ENCODE measurements at places on chromosomes 12 and 14.
A peak's percentile ranks its signal among the peaks of the same experiment; 100 is the strongest.

DNA sequence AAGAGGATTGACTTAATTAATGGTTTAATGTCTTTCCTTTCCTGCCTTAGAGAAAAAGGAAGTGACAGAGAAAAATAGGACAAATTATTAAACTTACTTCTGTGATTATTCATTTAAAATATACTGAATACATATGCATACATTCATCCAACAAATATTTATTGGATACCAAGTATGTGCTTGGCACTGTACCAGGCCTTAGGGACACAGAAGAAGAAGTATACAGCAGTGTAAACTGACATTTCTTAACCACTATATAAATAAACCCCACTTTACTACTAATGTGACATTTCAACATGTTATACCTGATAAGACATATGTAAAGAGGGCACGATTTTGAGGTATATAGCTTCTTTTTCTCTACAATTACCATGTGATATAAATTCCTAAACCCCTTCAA is 53.6 kb downstream of the ERO1A start:
- no peak for DNase-seq

- no peak for DNase-seq
Observed at GRCh38 chr12:111130336-111130735, 210.0 kb upstream of the MYL2 start.

DNA sequence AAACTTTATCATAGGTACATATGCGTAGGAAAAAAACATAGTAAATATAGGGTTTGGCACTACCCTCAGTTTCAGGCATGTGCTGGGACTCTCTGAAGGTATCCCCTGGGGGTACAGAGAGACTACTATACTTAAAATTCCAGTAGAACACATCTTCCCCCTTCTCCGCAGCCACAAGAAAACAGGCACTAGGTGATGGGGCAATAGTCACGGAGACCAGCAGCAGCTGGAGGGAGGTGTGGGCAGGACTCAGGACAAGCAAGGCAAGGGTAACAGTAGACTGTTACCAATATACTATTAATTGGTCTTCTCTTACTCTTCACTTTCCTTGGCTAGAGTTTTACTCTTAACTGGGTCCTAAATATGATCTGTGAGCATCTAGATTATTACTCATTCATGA is 4.6 kb upstream of the PAPOLA start:
- DNase-seq: no peak

DNA sequence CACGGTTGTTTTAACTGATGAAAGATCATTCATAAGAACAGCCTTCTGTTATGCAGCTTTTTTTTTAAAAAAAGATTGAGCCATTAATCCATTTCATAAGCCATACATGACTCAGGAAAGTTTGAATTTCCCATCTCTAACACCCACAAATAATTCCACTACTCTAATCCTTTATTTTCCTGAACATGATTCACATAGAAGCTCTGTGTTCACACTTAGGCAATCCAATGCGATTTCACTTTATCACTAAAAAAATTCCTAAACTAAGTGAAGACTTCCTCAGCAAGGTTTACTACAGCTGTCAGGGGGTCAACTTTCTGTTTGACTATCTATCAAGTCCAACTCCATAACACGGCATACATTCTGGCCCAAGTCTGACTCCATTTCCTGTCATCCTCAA is 25.9 kb downstream of the PKP2 start:
- no peak for DNase-seq

DNA sequence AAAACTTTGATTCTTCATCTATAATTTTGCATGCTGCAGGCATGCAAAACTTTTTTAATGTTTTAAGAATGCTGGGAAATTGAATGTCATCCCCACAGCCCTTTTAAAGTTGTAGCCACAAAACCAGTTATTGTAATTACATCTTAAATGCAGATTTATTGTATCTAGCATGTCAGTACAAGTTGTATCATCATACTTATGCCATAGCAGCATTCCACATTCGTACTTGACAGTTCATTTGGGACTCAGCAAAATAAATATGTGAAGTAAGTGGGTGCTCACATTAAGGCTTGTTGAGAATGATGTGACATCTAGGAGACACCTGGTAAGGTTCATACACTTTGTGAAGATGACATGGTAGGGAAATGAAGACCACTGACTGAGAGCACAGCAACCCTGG is 44.0 kb upstream of the GZMB start:
- no peak for DNase-seq

GRCh38 chr14:60184905-60185555 is 19.8 kb upstream of the DHRS7 start:
- DNase-seq: no peak

DNA sequence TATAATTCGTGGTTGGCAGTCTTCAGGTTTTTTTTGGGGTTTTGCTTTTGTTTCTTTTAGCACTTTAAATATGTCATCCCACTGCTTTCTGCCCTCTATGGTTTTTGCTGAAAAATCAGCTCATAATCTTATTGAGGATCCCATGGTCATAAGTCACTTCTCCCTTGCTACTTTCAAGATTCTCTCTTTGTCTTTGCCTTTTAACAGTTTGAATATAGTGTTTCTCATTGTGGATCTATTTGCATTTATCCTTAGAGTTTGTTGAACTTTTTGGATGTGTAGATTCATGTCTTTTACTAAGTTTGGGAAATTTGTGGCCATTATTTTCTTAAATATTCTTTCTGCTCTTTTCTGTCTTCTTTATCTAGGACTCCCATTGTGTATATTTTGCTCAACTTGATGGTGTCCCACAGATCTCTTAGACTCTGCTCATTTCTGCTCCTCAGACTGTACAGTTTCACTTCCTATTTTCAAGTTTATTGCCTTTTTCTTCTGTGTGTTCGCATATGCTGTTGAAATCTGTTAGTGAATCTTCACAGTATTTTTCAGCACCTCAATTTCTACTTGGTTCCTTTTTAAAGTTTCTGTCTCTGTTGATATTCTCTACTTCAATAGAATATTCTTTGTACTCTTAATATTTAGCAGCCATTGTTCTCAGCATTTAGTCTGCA is 70.8 kb downstream of the WNK1 start:
- DNase-seq: no peak

GRCh38 chr12:112480931-112481330 is 62.2 kb downstream of the PTPN11 start:
- DNase-seq: no peak

DNA sequence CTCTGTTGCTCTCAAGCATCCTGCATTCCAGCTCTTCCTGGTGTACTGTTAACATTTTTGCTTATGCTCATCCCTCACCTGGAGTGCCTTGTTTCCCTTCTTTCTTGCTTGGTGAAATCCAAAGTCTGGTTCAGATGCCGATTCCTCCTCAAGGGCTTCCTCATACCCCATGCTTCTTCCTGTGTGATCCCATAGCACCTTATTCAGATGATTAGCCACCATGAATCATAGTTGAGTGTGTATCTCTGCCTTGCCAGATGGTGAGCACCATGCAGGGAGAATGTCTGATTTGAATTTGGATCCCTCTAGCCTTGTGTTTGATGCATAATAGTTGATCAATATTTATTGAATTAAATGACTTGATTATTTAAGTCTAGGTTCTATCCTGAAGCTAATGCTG is 39.4 kb upstream of the ANO4 start:
- no peak for DNase-seq

GRCh38 chr12:47085815-47086252 is 6.1 kb upstream of the AMIGO2 start:
- peak; percentile 33 for DNase-seq

DNA sequence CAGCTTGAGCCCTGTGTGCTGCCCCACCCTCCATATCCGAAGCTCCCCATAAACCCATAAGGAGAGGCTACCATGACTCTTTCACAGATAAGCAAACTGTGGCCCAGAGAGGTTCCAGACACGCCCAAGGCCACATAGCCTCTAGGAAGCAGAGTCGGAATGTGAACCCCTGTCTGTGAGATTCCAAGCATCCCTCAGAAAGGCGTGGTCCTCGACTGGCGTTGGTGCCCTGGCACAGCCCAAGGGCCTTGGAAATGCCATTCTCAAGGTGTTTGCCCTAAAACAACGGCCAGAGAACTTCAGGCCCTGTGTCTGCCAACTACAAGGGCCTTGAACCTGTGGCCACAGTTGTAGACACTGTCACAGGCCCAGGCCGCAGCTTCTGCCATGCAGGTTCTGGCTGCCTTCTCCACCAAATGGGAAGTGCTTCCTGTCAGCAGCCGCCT is 8.5 kb upstream of the DIO3 start:
- no peak for DNase-seq

DNA sequence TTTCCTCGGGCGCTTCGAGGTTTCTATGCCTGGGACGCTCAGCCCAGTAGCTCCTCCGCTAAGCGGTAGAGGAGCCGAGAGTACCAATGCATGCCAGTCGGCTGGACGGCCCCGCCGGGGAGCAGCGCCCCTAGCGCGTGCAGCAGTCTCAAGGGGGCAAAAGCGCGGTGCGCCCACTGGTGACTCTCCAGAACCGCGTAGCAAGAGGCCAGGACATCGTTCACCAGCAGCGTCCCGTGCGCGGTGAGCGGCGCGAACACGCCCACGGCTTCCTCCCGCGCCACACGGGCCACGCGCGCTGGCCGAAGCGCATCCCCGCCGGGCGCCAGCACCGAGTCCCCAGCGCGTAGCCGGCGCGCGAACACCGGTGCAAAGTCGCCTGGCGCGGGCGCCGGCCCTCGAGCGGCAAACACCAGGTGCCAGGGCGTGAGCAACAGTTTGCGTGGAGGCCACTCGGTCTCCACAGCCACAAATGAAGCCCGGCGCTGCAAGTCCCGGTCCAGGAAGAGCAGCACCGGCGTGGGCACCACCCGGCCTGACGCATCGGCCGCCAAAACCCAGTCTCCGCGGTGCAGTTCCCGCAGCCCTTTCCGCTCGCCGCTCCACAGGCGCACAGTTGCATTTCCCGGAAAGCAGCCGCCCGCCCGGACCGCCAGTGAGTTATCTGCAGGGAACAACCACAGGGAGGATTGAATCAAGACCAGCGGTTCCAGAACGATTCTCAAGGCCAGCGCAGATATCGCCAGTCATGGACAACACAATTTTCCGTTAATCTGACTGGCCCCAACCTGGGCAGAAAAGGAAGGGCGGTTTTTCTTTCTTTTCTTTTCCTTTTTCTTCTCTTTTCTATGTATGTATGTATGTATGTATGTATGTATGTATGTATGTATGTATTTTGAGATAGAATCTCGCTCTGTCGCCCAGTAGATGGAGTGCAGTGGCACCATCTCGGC is 4.5 kb downstream of the DHH start:
- no peak for DNase-seq

- no peak for DNase-seq
Observed at GRCh38 chr14:97021571-97022168, 224.5 kb downstream of the VRK1 start.

DNA sequence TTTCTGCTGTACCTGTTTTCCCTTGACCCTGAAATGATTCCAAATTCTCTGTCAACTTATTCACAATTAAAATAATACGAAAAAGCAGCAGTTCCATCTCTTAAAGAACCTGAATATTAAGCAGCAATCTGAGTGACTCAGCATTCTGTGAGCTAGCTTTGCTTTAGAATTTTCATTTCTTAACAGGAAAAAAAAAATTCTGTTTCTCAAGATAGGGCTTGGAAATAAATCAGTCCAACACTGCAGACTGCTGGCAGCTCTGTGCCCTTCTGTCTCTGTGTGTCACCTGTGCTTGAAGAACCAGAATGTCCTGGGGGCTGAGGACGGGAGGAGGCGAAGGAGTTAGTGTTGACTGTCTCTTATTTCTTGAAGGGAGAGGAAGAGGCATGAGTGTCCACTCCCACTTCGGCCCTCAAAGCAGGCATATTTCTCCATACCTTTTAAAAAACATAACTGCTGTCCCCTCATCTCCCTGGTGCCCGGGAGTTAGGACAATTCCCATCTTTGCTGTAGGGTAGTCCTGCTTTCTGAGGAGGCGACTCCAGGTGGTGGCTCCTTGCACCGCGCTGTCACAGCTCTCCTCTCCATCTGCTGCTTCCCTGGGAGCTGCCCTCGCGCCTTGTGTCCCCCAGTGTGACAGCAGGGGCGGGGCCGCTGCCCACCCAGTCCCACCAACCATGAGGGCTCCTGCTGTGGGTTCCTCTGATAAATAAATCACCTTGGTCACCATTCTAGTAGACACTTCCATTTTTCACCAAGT is 203.1 kb downstream of the CALM1 start:
- no peak for DNase-seq

GRCh38 chr12:43333644-43334043 is 218.4 kb downstream of the ADAMTS20 start:
- no peak for DNase-seq

- no peak for DNase-seq
Observed at GRCh38 chr12:95723693-95724384, 66.7 kb downstream of the NTN4 start.

- no peak for DNase-seq
Observed at GRCh38 chr12:59695379-59695778, 99.5 kb downstream of the SLC16A7 start.

DNA sequence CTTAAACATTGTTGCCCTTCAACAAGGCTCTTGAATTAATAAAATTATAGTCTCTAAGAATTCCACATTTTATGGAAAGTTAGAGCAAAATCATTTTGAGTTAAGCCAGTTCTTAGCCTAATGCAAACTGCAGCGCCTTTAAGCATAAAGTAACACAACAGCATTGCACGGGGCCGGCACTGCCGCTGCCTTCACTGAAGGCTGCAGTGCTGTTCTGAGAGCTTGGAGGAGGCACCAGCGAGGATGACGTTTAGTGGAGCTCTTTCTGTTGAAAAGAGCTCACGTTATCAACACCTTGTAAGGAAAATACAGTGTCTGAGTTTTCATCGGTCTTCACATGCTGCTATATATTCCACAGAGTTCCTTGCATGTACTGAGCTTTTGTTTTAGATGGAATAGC is 38.3 kb upstream of the DYNC1H1 start:
- no peak for DNase-seq

DNA sequence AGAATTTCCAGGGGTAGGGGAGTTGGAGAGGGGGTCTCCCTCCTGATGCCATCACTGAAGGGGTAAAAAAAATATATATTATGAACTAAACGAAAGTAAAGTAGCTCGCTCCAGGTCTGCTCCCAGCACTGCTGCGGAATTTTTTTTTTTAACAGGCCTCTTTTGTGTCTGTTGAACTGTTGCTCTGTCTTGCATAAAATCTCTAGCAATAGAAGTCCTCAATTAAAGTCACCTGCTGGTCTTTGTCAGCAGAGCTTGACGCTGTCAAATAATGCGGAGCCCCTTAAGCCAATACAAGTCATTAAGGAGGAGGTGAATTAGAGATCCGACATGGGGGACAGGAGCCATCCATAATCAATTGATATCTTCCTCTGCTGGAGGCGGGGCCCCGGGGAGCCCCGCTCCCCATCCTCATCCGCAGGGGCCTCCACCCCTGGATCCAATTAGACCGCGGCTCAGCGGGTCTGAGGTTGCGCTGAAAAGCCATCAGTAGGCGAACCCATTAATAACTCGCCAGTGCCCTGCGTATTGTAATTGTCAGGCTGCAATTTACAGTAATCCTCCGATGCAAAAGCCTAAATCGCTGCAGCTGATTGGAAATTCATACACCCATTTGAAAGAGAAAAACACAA is 85.6 kb downstream of the DICER1 start:
- no peak for DNase-seq

DNA sequence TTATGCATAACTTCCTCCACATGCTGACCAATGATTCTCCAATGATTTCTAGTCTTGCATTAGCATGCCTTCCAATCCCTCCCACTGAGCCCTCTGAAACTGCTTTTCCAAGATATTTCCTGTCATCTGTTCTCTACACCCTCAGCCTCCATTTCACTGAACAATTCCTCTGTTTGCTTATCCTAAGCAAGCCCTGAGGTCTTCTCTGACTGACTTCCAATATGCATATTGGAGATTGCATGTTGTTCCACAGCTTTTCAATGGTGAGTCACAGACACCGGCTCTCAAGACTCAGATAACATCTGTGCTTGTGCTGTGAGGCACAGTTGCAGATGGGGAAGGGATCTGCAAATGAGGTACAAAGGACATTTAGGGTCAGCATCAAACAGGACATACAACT is 141.0 kb downstream of the SLC16A7 start:
- no peak for DNase-seq

Data from Peyer's patch (tissue), 4 donors.